T-helper 9 cell (primary cell): ENCODE measurements at places on chromosomes 1 and 21.

DNA sequence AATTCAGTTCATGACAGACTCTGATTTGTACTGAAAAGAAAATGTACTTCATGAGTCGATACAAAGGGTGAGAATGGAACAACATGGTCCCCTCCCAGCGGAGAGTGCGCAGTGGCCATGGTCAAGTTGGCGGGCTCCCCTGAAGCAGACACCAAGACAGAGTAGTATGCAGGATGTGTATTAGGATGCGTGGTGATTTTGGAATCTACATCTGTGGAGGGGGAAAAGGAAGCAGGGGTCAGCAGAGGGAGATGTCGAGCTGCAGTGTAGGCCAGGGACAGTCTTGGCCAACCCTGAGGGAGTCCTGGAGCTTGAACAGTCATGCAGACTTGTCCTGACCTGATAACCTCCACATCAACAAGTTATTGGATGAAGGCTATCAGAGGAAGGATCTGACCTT lies 481.0 kb downstream of the OMA1 start:
- no peak for DNase-seq

GRCh38 chr1:226649780-226650179 lies 89.3 kb downstream of the ITPKB start:
- DNase-seq: no peak

GRCh38 chr21:16156841-16157489 lies 427.2 kb downstream of the USP25 start:
- no peak for DNase-seq

DNA sequence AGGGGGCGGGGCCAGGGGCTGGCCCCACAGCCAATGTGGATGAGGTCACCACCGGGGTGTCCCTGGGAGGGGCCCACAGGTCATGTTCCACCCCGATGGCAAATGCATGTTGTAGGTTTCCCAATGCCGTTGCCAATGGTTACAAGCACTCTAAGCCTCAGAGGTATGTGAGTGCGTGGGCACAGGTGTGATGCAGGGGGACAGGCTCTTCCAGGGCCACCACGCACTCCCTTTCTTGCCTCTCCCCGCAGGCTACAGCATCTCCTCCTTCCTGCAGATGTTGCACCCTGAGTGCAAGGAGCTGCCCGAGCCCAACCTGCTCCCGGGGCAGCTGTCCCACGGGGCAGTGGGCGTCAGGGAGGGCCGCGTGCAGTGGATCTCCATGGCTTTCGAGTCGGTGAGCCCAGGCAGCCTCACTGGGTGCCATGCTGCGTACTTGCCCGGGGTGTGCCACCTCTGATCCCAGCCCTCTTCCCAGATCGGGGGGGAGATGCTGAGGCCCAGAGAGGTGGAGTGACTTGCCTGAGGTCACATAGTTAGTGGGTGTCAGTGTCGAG lies 52.4 kb downstream of the DISP3 start:
- no peak for DNase-seq

GRCh38 chr1:68426594-68426993 lies 23.2 kb downstream of the RPE65 start:
- DNase-seq: no peak

DNA sequence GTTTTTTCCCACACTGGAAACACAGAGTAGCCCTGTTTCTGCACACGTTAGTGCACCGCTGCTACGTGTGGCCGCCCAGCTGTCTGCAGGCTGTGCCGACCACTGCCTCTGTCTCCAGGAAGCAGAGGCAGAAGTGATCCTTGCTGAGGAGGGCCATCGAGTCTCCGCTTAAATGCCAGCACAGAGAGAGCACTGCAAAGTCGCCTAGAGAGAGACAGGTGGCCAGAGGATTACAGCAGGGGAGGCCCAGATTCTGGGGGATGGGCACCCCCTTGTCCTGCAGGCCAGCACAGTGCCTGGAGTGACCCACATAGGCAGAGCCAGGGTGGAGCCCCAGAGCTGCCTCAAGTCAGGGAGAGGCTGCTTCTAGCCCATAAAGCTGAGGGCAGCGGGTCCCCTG lies 6.1 kb downstream of the TPRG1L start:
- DNase-seq: no peak

- DNase-seq: no peak
Measured at GRCh38 chr1:15943328-15943991, 32.4 kb downstream of the ZBTB17 start.

- peak; percentile 32 for DNase-seq
Measured at GRCh38 chr1:111399792-111400610, 27.5 kb downstream of the OVGP1 start.

- no peak for DNase-seq
Measured at GRCh38 chr1:10825592-10825991, 29.1 kb upstream of the CASZ1 start.

- DNase-seq: no peak
Measured at GRCh38 chr1:119702384-119702783, 9.3 kb upstream of the PHGDH start.

GRCh38 chr1:15171271-15171908 lies 17.8 kb downstream of the TMEM51 start:
- DNase-seq: no peak

DNA sequence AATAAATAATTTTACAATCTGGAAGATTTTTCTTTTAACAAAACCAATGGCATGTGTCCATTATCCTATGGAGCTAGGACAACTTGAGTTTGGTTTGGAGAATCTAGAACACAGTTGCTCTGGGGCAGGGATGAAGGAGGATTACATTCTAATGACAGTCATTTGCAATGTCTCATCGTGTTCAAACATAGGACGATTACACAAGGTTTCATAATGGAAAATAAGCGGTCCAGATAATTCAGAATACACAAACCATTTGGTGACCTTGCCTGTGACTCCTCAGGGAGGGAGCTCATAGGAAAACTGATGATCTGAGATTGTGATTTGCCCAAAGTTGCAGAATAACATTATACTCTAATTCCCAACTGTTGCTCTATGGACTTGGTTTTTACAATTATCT lies 27.6 kb upstream of the RGL1 start:
- no peak for DNase-seq

DNA sequence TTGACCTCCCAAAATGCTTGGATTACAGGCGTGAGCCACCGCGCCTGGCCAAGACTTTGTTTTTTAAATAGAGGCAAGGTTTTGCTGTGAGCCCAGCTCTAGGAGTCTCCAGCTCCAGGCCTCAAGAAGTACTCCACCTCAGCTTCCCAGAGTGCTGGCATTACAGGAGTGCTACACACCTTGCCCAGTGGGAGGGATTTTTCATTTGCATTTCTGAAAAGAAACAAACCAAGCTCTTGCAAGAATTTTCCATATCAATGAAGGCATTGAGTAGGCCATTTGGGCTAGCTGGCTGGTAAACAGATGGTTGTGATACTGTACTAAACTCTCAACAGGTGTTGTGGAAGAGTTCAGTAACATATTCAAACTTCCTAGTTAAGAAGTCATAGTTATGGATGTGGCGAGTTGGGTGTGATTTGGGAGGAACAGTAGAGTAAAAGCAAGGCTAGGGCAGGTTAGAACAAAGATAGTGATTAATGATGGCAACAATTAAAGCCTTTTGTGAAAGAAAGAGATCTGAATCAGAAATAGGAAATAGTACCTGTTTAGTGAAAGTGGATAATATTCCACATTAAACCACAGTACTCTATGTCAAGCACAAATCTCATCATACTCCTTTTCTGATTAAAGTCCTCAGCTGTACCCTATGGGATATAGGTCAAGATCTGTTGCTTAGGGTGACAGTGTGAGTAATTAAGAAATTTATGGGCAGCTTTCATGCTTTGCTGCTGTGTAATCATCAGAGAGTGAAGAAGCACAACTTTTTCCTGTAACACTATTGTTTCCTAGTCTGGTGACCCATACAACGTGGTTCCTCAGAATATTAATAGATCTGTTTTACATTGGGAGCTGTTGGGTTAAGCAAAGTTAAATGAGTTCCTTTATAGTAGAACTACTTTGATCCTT lies 10.7 kb downstream of the AKIRIN1 start:
- DNase-seq: no peak

DNA sequence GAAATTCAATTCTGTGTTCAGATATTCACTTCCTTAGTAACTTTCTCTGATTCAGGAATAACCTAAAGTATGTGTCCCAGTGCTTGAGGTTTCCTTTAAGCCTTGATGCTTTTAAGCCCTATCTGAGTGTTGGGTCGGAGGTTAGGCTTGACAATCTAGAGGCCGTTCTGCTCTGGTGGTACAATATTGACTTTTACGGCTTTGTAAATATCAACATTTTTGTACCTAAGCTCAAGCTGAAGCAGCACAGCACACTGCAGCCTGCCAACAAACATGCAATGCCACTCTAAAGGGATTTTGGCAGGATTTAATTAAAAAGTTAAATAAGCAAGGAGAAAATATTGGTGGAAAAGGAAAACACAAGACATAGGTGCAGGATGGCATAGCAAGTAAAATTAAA lies 279.2 kb downstream of the NEGR1 start:
- no peak for DNase-seq

GRCh38 chr1:189752461-189752995 lies 725.1 kb downstream of the BRINP3 start:
- DNase-seq: no peak

- no peak for DNase-seq
Measured at GRCh38 chr1:32358435-32358834, 3.9 kb downstream of the FAM229A start.

DNA sequence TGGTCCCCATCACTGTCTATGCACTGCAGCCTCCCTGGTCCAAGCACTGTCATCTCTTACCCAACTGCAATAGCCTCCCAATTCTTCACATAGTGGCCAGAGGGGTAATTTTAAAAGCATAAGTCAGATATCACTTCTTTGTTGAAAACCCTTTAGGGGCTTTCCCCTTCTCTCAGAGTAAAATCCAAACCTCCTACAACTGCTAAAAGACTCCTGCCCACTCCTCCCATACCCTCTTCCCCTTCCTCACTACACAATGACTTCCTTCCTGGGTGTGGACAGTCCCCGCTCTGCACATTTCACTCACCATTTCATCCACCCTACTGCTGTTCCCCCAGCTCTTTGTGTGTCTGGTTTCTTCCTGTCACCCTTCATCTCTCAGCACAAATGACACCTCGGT lies 8.3 kb downstream of the MCOLN2 start:
- no peak for DNase-seq

- DNase-seq: no peak
Measured at GRCh38 chr1:222043444-222044292, 301.8 kb upstream of the DUSP10 start.

DNA sequence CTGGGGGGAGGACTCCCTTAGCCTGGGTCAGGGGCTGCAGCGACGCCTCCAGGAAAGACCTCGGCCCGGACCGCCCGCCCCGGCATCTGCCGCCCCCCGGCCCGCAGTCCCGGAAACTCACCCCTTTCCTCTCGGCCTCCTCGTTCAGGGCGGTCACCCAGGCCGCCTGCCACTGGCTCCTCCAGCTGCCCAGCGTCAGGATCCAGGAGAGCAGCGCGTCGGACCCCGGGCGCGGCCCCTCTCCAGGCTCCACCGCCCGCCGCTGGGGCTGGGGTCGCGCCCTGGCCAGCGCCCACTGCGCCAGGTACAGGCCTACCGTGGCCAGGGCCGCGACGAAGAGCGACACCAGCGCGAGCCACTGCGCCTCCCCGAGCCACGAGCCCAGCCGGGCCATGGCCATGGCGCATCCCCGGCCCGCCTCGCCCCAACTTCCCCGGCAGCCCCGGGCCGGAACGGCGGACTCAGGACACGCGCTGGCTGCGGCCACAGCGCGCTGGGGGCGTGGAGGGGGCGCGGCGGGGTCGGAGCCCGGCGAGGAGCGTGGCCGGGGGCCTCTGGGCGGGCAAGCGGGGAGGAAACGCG lies 478 bp downstream of the C2CD2 start:
- DNase-seq: no peak

GRCh38 chr1:58282623-58283387 lies 263.7 kb downstream of the OMA1 start:
- no peak for DNase-seq

DNA sequence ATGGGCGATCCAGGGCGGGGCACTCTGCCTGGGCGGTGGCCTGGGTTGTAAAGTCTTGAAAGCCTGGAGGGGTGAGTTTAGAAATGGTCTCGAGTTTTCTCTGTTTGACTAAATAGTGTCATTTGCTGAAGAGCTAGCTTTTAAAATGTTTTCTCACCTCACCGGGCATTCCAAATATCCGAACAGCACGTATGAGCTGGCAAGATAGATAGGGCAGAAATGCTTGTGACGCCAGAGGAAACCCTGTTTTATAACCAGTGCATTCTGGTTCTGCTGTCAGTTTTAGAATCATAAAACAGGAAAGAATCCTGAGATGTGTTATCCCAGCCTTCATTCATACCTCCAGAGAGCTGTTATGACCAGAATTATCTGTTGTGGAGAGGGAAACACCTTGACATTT lies 725 bp downstream of the RTCA start:
- DNase-seq: no peak

DNA sequence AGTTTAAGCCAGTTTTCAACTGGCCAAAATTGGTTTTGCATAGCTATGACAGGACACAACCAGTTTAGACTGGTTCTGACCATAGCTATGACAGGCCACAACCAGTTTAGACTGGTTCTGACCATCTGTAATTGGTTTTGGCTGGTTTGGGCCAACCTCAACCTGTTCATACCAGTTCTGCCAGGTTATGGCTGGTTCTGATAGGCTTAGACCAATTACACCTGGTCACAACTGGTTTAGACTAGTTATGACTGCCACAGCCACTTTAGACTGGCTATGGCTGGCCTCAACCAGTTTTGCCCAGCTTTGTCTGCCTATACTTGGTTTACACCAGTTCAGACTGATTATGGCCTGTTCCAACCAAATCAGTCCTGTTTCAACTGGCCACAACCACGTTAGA lies 353.2 kb upstream of the CAMK1G start:
- DNase-seq: no peak

DNA sequence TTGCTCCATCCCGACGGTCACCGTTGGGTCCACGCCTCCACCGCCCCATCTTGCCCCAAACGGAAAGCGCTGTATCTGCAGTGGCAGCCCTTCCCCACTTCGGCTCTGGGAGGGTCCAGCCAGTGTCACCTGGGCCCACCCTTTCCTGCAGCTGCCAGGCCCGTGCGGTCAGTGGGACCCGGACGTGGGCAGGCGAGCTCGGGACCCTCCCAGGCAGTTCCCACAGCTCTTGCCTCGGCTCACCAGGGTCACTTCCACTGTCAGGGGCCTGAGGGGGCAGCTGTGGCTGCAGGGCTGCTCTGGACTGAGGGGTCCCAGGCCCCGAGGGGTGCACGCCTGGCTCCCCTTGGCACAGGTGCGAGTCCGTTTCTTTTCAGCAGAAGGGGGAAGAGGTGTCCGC lies 80.7 kb downstream of the SKI start:
- DNase-seq: no peak

DNA sequence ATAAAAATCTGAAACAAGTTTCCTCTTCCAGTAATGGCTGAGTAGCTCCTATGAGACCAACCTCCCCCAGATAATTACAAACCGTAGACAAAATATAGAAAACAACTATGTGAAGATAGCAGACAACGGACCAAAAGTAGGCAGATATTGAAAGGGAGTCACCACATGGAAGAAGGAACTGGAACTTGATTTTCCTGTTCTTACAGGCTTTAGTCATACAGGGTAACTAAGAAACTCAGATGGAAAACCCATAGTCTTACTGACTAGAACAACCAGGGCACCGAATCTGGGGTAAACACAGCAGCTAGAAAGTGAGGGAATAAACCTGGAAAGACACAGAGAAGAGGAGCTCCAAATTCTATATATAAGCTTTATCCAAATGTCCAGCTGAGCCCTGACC lies 26.0 kb downstream of the LMX1A start:
- DNase-seq: no peak
